Mucosa of descending colon (tissue), 3 donors: ENCODE measurements at places on chromosomes 13 and 19. TPM values are rescaled to one million over a fixed set of nuclear protein-coding genes. Genes with fewer than 3 reads are reported as not detected.

Gene C5AR2
- 1.6 TPM for total RNA-seq

DNA sequence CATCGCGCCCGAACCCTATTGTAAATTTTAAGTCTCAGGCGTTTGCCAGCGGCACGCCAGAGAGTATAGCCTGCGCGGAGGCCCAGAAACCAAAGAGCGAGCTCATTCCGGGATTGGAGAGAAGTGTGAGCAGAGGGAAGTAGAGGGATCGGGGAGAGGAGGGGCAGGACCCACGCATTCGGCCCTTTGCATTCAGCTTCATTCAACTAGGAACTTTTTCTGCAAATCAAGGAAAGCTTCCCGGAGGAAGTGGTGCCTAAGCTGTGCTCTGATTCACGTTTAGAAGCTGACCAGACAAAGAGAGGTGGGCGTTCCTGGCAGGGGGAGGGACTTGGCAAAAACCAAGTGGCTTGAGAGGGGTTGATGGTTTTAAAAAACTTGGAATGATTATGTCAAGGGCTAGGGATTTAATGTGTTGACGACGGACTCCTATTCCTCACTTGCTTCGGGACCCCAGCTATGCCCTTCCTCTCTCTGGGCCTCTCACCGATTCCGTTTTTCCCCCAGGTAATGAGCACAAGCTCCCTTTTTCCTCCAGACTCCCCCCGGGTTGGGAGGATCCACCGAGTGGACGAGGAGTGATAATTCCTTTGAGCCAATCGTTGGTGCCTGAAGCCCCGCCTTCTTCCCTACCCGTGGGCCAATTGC lies 811 bp upstream of the PRMT1 start:
- peak; percentile 86 for DNase-seq

Gene MBOAT7
- 79.9 TPM for total RNA-seq

Gene SIGLEC7
- 1.4 TPM for total RNA-seq

DNA sequence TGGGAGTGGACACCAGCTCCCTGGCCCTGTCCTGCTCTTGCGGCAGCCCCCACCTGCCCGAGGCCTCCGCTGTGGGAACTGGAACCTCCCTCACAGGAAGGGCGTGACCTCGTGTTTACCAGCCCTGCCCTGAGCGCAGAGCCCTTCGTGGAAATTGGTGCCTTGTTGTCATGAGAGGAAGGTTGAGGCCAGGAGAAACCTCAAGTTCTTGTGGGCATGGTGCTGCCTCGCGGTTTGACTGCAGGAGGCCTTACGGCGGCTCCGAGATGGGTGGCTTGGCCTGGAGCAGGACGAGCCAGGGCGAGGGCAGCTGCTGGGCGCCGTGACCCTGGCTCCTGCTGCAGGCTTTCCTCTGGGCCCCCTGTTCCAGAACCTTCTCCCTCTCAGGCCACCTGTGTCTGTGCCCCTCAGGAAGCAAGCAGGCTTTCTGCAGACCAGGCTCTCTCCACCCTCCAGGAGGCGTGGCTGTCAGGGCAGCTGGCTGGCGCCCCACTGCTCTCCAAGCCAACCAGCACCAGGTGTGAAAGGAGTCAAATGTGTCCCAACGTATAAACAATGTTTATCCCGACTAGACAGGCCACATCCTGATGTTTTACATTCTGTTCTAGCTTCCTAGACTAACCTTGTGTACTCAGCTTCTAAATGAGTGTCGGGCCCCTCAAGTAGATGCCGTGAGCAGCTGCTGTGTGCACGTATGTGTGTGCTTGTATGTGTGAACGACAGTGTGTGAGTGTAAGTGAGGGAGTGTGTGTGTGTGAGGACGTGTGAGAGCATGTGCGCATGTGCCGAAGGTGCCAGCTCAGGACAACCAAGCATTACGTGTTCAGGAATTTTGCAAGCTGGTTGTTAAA lies 10.4 kb upstream of the RASA3 start:
- peak; percentile 76 for DNase-seq

DNA sequence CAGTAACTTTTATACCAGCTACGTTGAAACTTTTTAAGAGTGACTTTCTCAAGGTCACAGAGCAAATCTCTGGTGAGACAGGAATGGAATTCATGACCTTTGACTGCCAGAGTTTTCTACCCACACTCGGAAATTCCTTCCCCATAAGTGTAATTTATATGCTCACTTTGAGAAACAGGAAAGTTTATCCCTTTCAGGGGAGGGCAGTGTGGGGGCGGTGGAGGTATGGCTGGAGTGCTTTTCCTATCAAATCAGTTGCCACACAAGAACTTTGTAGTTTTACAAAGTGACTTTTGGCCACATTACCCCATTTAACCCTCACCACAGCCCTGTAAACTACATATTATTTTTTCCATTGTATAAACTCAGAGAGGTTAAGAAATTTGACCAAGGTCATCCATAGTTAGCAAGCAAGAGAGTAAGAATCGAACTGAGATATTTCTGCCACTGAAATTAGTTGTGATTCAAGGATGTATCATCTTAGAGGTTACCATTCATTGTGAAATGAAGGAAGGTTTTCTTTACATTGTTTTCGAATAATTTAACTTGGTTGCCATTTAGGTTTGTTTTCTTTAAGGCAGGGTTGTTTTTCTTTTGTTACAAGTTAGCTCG lies 5.9 kb downstream of the KLF12 start:
- DNase-seq, result no peak

- DNase-seq, result no peak
Measured at GRCh38 chr13:33176526-33176925, 109.0 kb downstream of the STARD13 start.

GRCh38 chr19:30631033-30631370 lies 258.8 kb downstream of the ZNF536 start:
- DNase-seq, result no peak

DNA sequence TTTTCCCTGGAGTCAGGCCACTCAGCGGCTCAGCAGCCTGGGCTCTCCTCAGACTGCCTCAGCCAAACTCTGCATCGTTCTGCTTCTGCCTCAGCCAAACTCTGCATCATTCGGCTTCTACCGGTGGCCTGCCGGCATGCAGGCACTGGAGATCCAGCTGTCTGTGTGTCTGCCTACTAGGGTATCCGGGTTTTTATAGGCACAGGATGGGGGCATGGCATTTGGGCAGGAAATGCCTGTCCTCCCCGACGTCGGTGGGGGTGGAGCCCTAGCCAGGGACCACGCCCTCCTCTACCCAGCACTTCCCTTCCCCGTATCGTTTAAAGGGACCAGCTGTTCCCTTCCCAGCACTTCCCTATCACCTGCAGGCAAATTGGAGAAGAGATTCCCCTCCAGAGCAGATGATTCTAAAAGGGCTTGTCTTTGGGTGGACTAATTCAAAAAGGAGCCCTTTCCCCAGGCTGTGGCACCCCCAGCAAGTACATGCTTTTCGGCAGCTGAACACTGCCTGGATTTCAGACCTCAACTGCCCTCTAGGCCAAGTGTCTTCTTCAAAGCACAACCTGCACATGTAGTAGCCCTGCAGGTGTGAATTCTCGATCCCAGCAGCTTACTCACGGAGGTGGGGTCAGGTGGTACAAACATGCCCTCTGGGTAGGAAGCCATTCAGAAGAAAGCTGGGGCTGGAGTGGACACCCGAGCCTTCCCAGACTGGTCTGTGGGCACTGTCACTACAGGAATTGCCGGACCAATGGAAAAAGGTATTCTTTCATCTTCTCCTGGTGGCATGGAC lies 25.4 kb upstream of the GPR12 start:
- DNase-seq, result peak; percentile 16

Gene SMAD9
- total RNA-seq, result 16.2 TPM

GRCh38 chr13:49315036-49315565 lies 67.4 kb downstream of the CDADC1 start:
- no peak for DNase-seq

DNA sequence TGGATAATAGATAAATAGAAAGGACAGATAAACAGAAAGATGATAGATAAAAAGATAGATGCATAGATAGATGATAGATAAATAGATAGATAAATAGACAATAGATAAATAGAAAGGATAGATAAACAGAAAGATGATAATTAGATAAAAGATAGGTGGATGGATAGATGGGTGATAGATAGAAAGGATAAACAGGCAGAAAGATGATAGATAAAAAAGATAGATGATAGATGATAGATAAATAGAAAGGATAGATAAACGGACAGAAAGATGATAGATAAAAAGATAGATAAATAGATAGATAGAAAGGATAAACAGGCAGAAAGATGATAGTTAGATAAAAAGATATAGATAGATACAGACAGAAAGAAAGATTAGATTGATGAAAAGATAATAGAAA lies 92.3 kb upstream of the UQCRFS1 start:
- DNase-seq, result no peak

Gene LILRB1
- total RNA-seq, result 10.7 TPM

- DNase-seq, result no peak
Measured at GRCh38 chr19:40245506-40246128, 19.1 kb upstream of the CCNP start.
